Right cardiac atrium (tissue), 5 donors: ENCODE measurements at places on chromosomes 7 and 10. TPM values are rescaled to one million over a fixed set of nuclear protein-coding genes. Genes with fewer than 3 reads are reported as not detected.

DNA sequence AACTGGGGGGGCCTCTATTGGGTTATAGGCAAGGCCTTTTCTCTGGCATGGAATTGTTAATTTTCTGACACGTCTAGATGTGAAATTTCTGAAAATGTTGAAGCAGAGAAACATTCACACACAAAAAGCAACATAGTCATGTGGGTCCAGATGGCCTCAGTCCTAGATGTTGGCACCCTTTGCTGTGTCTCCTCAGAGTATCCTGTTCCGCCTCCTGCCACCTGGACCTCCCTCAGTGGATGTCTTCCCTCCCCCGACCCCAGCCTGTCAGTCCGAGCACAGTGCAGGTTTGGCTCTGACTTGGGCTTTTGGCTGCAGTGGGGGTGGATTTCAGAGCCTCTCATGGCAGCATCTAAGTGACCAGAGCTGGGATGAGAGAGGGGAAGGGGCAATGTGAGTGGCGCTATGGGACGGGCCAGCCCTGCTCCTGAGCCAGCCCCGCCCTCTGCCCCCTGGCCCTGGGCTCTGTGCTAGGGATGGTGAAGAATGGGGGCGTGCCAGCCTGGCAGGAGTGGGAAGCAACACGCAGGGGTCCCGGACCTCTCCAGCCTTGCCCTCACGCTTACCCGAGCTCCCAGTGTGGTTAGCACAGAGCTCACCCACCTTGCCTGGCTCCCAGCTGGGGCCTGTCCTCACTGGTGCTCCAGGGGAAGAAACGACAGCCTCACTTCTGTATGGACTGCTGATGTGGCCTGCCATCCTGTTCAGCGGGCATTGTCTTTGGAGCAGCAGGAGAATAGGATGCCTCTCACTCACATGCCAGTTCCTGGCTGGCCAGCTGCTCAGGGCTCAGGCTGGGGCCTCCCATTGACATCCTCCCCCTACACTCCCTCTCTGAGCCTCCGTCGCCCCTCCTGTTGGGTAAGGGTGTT is 6.2 kb downstream of the ATP6V0E2 start:
- no peak for DNase-seq

DNA sequence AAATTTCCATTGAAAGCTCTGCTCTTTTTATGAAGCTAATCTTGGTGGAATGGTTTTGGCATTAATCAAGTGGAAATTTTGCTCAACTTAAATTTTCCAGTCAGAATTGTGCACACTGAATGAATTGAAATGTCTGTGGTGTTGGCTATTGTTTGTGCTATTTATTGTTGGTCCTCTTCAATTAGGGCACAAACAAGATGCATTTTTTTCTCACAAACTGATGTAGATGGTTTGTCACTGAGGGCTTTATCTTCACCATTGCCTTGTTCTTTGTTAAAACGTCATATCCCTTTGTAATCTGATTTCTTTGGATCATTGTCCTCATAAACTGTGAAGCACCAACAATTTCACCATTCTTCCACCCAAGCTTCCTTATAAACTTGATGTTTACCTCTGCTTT is 152.1 kb upstream of the RHOBTB1 start:
- no peak for DNase-seq

DNA sequence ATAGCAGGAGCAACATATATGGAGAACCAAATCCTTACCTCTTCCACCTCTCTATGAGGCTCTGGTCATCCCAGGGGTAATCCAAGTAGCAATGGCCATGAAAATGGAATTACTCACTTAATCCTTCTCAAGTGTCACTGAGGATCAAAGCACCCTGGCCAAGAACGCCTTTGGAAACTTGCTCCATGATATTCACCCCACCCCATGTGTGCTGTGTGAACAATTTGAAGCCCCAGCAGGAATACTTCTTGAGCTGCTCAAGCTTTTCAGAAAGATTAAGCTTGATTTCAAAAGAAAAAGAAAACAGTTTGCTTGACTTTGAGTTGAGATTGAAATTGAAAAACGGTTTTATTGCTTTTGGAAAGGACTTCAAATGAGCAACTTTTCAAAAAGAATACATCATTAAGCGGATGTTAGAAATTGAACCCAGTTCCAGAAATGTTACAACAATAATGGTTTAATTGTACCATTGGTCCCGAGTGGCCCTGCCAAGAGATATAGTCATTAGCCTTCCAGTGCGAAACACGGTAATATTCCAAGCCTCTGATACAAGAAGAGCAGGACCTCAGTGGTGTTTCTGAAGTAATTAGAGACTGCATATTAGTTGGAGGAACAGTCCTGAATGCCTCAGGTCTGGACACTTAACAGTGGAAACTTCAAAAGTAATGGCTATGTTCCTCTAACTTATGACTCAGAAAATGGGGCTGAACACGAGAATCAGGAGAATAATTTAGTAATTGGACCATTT is 208.1 kb downstream of the NEBL start:
- DNase-seq, result no peak

DNA sequence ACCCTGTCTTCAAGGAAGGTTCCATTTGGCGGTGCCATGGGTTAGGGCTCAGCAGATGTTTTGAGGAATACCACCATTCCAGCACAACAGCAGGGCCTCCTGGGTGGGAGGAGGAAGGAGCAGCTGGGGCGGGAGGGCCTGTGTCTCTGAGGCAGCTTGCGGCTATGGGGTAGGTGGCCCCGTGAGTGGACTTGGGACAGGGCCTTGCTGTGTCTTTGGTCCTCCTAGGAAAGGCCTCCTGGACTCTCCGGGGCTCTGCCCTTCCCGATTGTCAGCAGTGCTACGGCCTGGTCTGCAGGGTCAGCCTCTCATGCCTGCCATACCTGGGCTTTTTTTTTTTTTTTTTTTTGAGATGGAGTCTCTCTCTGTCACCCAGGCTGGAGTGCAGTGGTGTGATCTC is 96.7 kb downstream of the PAXIP1 start:
- DNase-seq, result no peak

DNA sequence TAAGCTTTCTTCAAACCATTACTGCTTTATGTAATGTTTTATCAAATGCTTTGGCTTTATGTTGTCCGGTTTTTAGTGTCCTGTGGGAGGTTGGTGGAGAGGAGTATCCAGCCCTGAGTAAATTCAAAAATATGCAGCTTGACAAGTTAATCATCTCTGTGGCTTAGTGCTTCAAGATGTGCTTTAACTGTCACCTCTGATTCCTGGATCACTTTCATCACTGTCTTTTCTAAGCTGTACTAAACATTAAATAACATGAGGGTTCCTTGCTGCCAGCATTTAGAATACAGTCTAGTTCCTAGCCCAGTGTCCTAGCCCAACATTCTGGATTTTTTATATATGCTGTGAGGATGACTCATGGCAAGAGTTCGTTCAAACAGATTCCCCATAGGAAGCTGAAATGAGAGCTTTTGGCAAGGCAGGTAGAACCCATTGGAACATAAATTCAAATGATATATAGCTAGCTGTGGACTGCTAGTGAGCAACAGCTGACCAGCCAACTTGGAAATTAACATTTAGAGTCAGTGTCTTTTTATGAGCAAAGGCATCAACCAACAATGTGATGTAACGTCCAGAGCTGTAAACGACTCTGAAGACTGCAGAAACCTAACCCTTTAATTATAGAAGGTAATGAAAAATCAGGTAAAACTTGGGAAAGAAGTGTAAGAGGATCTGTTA is 80.6 kb upstream of the OIT3 start:
- DNase-seq, result no peak

DNA sequence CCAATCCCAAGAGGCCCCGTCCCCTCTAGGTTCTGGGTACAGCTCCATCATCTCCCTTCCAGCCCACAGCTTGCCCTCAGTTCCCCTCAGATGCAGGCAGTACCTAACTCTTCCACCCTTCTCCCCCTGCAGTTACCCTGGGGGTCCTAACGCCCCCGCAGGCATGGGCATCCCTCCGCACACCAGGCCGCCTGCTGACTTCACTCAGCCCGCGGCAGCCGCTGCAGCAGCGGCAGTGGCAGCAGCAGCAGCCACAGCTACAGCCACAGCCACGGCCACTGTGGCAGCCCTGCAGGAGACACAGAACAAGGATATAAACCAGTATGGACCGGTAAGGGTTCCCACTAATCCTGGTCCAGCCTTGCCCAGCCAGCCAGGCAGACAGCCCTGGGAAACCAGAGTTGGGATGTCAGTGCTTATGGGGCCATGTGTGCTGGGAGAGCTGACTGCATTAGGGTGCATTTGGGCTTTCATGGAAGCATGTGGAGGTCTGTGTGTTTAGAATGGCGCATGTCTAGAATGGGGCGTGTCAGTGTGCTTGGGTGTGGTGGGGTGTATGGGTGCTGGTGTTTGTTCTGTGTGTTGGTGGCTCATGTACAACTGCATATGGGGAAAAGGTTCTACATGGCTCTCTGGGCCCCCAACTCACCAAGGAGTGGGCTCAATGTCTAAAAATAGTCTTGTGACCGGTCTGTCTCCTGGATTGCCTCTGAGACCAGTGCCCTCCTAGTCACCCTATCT is 55.1 kb upstream of the PPIF start:
- DNase-seq, result no peak

DNA sequence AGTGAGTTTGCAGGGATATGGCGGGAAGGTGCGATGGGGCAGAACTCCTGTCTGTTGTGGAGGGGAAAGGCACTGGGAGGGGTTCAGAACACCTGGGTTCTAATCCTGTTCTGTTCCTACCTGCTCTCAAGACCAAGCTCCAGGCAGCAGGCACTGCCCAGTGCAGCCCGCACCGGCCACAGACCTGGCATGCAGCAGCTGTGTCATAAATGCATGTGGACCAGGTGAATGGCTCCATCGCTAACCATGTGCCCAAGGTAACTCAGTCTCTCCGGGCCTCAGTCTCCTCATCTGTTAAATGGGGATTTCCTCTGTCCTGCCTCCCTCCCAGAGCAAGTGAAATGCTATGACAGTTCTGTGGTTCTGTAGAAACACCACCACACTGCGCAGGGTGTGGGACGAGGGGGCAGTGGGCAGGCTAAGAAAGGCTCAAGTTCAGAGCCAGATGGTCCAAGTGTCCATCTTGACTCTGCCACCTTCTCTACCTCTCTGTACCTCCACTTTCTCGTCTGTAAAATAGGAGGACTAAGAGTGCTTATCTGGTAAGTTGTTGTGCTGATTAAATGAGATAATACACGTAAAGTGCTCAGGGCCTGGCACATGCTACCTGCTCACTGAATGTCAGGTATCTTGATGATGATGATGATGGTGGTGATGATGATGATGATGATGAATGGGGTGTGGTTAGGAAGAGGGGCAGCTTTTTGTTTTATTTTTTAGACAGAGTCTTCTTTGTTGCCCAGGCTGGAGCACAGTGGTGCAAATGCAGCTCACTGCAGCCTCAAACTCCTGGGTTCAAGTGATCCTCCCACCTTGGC is 22.9 kb downstream of the ATP6V1F start:
- DNase-seq, result peak; percentile 33

DNA sequence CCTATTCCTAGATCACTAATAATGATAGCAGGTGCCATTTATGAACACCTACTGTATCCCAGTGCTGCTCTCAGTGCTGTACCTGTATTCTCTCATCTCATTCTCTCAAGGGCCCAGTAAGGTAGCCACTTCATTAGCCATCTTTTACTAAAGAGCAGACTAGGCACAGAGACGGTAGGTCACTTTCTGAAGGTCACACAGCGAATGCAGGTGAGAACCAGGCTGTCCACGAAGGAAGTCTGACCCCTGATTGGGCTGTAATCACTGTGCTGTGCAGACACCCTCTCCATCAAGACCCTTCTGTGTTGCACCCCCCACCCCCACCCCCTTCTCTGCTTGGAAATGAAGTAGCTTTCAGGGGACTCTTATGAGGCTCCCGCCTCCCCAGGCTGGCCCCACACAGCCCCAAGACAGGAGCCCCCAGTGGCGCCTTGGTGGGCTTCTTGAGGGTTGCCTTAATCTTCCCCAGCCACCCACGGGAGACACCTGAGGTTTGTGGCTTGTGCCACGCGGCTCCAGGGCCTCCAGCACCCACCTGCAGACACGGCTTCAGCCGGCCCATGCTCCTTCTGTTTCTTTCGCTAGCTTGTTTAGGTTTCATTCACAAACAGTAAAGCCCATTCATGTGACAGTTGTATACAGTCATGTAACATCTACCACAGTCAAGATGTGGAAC is 81.7 kb upstream of the FAM20C start:
- DNase-seq, result no peak

GRCh38 chr10:19983880-19984565 is 167.8 kb downstream of the PLXDC2 start:
- DNase-seq, result no peak

DNA sequence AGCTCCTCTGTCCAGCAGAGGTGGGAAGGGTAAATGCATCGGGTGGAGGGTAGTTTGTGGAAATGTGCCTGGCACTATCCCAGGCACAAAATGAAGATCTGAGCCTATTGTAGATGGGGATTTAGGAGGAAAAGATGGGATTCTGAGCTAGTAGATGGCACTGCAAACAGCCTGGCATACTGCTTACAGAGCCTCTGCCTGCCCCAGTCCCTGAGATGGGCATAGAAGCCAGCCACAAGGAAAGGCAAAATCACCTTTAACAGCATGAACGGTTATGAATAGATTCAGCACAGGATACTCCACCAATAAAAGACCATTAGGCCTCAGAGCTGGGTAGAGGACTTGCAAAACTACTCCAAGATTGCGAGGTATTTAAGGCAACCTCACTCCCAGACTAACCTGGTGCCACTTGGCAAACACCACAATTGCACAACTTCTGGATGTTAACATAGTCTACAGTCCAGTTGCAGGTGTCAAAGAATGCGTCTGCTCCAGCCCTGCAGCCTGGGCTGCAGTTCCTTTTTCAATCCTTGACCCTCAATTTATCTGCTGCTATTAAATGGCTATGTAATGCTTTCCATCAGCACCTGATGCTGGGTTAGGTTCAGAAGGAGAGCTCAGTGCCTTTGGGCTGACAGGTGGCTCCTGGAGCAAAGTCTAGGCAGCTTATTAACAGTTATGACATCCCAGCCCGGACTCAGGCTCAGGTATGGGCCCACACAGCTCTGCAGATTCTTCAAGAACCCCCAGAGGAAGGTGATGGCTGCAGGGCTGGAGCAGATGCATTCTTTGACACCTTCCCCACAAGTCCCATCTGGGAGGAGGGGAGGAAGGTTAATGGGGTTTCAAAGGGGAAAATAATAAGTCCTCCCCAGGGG is 34.0 kb downstream of the CDHR3 start:
- no peak for DNase-seq

DNA sequence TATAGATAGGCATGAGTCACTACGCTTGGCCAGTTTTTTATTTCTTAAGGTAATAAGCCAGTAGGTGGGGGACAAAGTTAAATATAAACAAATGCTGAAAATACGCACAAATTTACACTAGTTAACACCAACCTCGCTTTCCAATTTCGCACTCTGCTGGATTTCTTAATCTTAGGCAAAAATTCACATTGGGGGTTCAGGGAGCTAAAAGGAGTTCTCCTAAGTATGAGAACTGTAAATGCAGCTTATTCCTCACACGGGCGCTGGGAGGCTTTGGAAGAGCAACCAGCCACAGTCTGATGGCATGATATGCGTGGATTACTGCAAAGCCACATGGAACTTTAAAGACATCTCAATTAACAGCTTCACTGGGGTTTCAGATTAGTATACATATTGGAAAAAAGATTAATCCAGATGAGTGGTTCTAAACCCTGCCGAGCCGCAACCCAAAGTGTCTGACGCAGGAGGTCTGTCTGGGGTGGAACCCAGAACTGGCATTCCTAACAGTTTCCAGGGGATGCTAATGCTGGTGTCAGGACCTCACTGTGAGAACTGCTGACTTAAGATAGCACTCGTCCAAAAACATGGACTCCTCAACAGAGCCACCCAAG is 16.2 kb downstream of the TNS3 start:
- DNase-seq, result no peak

- DNase-seq, result no peak
These were observed 75.9 kb downstream of the MYL10 start for GRCh38 chr7:101553018-101553770.

NPC1L1 gene
- 0.08 TPM for total RNA-seq

NAPEPLD gene
- 7.4 TPM for total RNA-seq

PPP1R17 gene
- total RNA-seq, result not detected

TFR2 gene
- total RNA-seq, result 0.26 TPM

CUL2 gene
- 31.2 TPM for total RNA-seq

EFCAB10 gene
- total RNA-seq, result not detected

ATAD1 gene
- total RNA-seq, result 163 TPM

TMEM176B gene
- 344 TPM for total RNA-seq
